ENCODE measurements at places on chromosomes 4 and X.

- DNase-seq, result no peak
Measured at GRCh38 chr4:145566768-145567167, 52.4 kb upstream of the MMAA start.

- DNase-seq, result no peak
Measured at GRCh38 chr4:80911458-80911857, 119.0 kb upstream of the BMP3 start.

- DNase-seq, result no peak
Measured at GRCh38 chr4:5357870-5358269, 306.6 kb downstream of the STK32B start.

DNA sequence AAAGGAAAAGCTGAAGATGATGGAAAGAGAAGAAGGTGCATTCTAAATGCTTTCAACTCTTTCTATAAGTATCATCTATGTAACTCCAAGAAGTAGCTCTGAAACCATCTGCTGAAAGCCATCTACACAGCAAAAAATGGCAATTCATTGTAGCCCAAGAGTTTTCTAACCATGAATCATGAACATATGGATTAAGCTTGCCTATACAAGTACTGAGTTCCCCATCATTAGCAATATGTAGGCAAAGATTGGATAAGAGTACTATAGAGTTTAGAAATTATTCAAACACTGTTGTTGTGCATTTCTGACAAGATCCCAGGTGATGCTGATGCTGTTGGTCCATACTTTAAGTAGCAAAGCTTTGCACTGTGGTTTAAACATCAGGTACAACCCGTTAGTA lies 11.2 kb downstream of the DAPP1 start:
- DNase-seq, result no peak

- no peak for DNase-seq
Measured at GRCh38 chr4:184153781-184154180, 63.9 kb downstream of the ENPP6 start.

- no peak for DNase-seq
Measured at GRCh38 chr4:157246964-157247363, 26.4 kb downstream of the GRIA2 start.

- no peak for DNase-seq
Measured at GRCh38 chrX:72280321-72280845, 3.3 kb upstream of the RPS4X start.

- no peak for DNase-seq
Measured at GRCh38 chr4:1907848-1908525, 36.8 kb downstream of the NSD2 start.

GRCh38 chr4:61320631-61321030 lies 120.5 kb downstream of the ADGRL3 start:
- no peak for DNase-seq

Measured in hypothalamus (tissue), 51 donors.